NCI-H187 treated with DMSO at 0.1 percent for 48 hours (cell line): ENCODE measurements at places on chromosomes 5 and 9.

DNA sequence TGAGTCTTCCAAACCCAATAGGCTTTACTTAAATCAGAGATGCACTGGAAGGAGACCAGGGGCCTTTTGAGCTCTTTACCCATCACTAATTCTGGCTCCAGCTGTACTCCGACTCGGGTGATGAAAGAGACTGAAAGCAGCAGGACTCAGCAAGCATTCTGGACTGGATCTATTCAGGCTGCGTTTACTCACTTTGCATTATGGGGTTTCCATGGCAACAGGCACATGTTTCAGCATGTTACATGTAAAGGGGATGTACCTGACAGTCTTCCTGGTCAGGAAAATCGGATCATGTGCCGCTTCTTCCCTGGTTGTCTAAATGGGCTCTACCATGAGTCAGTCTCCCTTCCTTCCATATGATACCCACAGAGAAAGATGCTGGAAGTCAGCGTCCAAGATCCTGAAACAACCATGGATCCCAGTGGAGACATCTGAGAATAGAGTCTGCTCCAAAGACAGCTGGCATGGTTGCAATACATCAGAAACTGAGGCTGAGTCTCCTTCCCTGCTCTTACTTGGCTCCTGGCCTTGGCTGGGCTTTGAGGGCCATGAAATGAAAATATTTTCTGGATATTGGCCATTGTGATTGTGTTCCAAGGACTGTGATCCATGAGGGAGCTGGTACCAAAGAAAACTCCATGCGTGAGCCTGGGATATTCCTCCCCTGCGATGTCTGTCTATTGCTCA is 102.5 kb upstream of the TNC start:
- no peak for DNase-seq

GRCh38 chr9:33858423-33858822 is 41.5 kb downstream of the UBE2R2 start:
- no peak for DNase-seq

DNA sequence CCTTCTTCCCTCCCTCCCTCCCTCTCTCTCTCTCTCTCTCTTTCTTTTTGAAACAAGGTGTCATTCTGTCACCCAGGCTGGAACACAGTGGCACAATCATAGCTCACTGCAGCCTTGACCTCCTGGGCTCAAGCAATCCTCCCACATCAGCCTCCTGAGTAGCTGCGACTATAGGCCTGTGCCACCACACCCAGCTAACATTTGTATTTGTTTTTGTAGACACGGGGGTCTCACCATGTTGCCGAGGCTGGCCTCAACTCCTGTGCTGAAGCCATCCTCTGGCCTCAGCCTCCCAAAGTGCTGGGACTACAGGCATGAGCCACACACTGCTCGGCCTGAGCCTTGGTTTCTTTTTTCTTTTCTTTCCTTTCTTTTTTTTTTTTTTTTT is 45.8 kb downstream of the PLPP7 start:
- DNase-seq: no peak

- DNase-seq: peak; percentile 32
Measured at GRCh38 chr5:86570427-86571083, 47.2 kb upstream of the COX7C start.

- DNase-seq: no peak
Measured at GRCh38 chr5:132754947-132755346, 7.7 kb downstream of the CCNI2 start.

- no peak for DNase-seq
Measured at GRCh38 chr5:136750224-136750862, 385.0 kb upstream of the TRPC7 start.

DNA sequence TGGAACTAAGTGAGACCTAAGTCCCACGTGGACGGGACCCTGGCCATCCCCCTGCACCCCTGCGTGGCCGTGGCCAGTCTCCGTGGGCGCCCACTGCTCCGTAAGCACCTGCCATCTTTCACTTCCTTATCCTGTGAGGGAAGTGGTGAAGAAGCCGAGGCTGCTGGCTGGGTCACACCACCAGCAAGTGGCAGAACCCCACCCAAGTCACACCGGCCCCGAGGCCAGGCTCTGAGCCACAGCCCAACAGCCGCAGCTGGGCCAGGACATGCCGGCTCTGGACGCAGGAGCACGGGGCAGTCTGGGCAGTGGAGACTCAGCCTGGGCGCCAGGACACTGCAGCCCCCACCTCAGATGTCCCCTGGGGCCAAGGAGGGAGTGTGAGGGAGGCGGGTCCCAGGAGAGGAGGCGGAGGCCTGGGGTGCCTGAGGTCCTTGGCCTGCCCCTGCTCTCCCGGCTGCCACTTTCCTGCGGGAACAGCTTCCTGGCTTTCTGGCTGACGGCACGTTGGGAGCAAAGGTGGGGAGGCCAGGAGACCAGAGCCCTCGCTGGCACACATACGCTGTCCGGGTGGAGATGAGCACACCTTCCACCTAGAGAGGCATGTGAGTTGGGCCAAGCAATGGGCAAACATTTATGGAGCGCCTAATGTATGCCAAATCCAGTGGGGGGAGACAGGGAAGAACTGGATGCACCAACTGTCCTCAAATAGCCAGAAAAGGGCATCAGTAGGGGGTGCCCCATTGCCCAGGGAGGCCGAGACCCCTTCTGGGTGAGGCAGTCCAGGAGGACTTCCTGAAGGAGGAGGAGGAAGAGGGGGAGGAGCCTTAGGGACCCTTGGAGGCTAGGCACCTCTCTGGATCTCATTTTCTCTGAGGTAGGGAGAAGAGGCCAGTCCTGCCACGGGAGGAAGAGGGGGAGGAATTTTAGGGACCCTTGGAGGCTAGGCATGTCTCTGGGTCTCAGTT is 43.9 kb upstream of the EGFL7 start:
- no peak for DNase-seq

GRCh38 chr5:175872287-175873087 is 1.1 kb downstream of the CPLX2 start:
- DNase-seq: no peak

DNA sequence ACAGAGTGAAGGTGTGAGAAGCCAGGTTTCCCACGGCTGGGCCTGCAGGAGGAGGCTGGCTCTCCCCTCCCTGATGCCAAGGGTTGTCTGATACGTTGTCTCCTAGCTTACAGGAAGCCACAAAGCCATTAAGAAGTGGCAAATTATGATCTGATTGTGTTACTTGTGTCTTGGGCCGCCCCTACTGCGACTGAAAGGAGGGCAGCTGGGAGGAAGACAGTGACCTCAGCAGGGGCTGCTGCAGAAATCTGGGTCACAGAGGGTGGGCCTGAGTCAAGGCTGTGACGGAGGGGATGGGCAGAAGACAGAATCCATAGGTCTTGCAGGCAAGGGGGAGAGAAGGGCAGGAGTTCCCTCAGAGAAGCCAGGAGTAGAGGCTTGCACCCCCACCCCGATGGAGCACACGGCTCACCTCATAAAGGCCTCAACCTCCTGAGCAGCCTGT is 145.0 kb downstream of the FSTL4 start:
- no peak for DNase-seq

- DNase-seq: no peak
Measured at GRCh38 chr5:96595300-96596090, 66.7 kb upstream of the CAST start.

DNA sequence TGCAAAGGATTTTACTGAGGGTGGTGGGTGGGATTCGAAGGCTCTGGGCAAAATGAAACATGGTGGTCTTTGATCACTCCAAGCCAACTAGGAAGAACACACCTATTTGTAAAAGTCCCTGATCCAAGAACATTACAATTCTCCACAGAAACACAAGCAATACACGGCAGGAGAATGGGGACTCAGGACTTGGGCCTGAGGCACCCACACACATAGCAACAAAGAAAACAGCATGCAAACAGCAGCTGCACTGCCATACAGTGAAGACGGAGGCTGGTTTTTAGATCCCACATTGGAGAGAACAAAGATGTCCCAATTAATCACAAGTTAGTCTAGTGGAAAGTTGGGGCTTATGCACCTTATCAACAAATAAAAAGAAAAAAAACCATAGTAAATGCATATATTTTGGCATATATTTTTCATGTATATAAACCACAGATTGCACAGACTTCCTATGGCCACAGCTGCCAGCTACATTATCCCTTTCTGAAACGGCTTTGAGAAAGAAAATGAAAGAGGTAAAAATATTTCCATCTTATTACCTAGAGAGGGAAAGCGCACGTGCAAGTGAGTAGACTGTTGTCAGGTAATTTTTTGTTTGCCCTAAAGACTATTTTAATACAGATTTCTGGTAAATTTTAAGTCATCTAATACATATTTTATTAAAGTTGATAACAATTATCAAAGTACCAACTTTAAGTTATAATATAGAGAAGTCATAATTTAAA is 410.9 kb downstream of the BNC2 start:
- DNase-seq: no peak

DNA sequence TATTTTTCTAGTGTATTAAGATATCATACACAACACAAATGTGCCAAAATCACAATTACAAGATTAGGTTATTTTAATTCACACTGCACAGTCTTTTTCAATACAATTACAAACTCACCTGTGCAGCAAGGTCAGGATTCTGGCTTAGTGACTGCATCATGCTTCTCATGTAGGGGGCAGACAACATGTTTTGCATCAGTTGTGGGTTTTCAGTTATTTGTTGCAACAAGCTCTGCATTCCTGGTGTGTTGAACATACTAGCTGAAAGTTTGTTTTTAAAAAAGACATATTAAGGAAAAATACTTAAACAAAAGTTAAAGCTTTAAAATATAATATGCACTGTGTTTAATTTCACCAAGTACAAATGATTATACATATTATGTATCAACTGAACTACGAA is 38.7 kb downstream of the UBQLN1 start:
- DNase-seq: no peak

DNA sequence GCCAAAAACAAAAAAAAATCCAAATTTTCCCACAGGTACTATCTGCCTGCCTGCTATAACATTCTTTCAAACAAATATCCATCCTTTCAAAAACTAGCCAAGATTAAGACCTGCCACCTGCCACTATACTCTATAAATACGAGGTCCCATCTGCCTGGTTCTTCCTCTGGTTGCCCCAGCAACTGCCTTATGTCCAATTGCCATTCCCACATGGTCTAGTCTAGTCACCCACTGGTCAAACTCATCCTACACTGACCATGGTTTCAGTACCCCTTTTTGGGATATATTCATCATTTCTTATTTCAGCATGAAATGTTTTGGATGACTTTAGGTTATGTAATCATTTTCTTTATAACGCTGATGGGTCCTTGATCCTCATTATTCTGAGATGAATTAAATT is 95.1 kb upstream of the CCNG1 start:
- DNase-seq: no peak

GRCh38 chr9:99235926-99236634 is 14.0 kb downstream of the SEC61B start:
- DNase-seq: no peak

DNA sequence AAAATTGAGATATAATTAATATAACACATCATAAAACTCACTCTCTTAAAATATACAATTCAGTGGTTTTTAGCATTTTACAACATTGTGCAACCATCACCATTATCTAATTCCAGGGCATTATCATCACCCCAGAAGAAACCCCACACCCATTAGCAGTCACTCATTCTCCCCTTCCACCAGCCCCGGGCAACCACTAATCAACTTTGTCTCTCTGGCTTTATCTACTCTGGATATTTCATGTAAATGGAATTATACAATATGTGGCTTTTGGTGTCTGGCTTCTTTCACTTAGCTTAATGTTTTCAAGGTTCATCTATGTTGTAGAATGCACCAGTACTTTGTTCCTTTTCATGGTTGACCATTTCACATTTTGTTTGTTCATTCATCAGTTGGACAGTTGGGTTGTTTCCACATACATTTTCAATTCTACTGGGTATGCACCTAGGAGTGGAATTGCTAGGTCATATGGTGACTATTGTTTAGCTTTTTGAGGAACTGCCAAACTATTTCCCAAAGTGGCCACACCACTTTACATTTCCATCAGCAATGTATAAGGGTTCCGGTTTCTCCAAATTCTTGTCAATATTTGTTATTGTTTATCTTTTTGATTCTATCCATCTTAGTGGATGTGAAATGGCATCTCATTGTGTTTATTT is 62.4 kb downstream of the MARCHF3 start:
- DNase-seq: no peak

DNA sequence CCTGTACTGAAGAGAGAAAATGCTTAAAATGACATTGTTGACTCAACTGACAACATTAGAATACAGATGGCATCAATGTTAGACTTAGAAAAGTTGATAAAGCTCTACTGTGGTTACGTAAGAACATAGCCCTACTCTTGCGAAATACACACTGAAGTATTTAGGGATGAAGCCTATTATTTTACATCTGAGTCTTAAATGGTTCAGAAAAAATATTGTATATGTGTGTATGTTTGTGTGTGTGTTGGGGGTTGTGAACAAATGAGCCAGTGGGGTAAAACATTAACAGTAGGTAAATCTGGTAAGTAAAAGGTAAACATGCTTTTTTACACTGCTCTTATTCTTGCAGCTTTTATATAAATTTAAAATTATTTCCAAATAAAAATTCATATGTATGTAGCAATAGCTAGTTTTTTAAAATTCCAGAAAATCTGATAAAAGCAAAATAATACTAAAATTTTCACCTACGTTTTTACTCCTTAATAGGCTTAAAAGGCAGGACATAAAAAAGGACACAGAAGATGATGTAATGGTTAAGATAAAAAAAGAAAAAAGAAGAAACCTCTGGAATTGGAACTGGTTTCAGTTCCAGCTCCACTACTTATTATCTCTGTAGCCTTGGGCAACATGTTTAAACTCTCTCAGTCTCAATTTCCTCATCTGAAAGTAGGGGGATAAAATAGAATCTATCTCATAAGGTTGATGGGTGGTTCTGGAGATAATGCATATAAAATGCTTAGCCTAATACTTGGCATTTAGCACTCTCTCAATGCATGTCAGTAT is 44.3 kb downstream of the GARNL3 start:
- no peak for DNase-seq

DNA sequence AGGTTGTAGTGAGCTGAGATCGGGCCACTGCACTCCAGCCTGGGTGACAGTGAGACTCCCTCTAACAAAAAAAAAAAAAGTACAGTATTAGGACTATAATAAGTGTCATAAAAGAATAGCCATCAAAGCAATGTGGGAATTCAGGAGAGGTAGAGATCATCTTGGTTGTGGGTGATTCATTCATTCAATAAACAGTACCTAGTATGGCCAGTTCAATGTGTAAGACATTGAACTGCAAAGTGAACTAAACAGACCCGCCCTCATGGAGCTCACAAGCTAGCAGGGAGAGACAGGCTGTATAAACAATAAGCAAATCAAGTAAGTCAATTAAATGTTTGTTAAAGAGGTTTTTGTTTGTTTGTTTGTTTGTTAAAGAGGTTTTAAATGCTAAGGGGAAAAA is 146.1 kb upstream of the RANBP3L start:
- DNase-seq: no peak

DNA sequence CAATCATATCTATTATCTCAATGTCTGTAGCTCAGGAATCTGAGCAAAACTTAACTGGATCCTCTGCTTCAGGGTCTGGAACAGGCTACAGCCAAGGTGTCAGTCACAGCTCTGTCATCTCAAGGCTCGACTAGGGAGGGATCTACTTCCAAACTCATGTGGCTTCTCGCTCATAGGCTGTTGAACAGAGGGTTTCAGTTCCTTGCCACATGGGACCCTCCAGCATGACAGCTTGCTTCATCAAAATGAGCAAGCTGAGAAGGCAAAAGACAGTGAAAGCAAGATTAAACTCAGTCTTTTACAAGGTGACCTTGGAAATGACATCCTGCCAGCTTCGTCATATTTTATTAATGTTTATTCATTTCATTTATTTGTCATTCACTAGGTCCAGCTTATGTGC is 111.7 kb downstream of the GADD45G start:
- DNase-seq: no peak

GRCh38 chr5:72499730-72500129 is 7.5 kb downstream of the ZNF366 start:
- no peak for DNase-seq

GRCh38 chr5:610744-611730 is 1.1 kb upstream of the CEP72 start:
- no peak for DNase-seq

- no peak for DNase-seq
Measured at GRCh38 chr9:37100741-37101140, 19.6 kb upstream of the ZCCHC7 start.
